Fibroblast of skin of back (primary cell): ENCODE measurements at places on chromosomes 11 and 22.
A peak's percentile ranks its signal among the peaks of the same experiment; 100 is the strongest.

DNA sequence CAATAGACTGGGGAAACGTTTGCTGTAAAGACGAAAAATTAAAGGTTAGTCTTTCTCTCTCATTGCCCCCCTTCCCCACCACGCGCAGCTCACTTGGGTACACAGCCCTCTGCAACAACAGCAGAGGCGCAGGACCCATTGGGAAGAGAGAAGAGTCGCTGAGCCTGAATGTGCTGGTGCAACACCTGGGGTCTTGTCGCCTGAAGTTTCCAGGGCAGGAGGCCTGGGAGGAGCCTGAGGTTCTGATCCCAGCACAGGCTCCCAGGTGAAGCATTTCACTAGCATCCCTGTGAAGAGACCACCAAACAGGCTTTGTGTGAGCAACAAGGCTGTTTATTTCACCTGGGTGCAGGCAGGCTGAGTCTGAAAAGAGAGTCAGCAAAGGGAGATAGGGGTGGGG lies 116.2 kb upstream of the NTM start:
- no peak for DNase-seq

DNA sequence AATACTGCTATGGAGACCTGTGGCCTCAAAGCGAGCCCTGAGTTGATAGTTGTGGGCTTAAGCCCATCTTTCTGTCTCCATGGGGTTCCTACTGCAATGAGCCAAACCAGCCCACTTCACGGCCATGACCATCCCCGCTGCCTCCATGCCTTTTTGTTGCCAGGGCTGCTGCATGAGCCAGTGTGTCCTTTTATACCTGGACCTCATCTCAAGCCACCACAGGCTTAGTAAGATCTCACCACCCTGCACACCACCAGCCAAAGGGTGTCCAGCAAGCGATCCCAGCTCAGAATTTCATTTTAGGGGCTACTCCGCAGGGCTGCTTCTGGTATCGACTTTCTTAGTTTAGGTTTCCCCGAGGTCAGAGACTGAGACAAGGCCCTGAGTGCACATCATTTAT lies 8.3 kb downstream of the TP53AIP1 start:
- DNase-seq = no peak

- peak; percentile 18 for DNase-seq
Observed at GRCh38 chr11:57539342-57539741, 1.9 kb downstream of the SMTNL1 start.

GRCh38 chr11:16632295-16633200 lies 105.9 kb upstream of the C11orf58 start:
- DNase-seq = no peak

- DNase-seq = no peak
Observed at GRCh38 chr22:40265783-40266182, 80.5 kb upstream of the ADSL start.

- peak; percentile 80 for DNase-seq
Observed at GRCh38 chr11:45918331-45918941, 759 bp upstream of the PEX16 start.

GRCh38 chr11:117222991-117223740 lies 8.7 kb downstream of the PCSK7 start:
- no peak for DNase-seq

DNA sequence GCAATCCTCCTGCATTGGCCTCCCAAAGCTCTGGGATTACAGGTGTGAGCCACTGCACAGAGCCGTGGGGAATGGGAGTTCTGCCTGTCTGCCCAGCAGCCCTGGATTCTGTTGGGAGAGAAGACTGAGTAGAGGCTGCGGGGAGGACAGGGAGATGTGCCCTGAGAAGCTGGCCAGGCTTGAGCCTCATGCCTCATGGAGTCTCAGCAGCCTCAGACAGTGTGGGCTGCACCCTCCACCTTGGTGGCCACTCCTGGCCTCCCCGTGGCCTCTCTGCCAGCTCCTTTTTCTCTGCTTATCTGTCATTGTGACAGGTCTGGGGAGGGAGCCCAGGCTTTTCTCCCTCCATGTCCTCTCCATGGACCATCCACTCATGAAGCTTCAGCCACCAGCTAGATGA lies 43.2 kb downstream of the DKK3 start:
- no peak for DNase-seq

DNA sequence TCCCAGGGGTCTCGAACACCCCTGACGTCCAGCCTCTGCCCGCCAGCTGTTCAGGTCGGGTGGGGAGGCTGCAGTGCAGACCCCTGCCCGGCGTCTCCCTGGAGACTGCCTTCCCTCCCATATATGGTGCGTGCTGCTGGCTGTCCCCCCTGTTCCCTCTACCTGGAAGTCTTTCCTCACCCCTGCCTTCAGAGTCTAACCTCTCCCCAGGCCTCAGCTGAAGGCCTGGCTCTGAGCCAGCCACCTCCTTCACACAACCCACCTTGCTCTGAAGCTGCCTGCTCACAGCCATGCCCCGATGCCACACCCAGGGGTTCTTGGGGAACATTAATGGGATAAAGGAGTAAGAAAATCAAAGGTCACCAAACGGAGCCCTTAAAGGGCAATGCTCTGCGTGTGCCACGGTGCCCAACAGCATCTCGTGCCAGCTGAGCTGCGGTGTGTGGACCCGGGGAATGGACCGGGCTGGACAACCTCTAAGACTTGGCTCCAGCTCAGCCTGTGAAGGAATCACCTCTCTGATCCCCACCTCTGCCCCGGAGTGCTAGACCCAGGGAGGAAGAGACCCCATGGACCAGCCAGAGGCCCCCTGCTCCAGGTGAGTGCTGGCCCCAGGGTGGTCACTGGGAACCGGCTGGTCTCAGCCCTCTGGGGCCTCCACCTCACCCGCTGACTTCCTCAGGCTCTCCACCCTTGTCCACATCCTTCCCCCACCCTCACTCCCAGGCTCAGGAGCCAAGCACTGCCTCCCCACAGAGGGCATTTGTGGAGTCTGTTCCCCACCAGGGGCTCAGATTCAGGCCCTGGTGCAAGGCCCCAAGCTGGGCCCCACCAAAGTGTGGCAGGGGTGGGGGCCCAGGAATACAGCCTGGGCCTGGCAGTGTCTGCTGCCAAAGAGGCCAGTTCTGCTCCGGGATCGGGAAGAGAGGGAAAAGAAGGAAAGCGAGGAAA lies at the start of gene NLRP6:
NLRP6 (plus strand) TSS at position 407 of the 951 bp plus-strand sequence; CDS start at position 570, 163 bp downstream.
- no peak for DNase-seq

DNA sequence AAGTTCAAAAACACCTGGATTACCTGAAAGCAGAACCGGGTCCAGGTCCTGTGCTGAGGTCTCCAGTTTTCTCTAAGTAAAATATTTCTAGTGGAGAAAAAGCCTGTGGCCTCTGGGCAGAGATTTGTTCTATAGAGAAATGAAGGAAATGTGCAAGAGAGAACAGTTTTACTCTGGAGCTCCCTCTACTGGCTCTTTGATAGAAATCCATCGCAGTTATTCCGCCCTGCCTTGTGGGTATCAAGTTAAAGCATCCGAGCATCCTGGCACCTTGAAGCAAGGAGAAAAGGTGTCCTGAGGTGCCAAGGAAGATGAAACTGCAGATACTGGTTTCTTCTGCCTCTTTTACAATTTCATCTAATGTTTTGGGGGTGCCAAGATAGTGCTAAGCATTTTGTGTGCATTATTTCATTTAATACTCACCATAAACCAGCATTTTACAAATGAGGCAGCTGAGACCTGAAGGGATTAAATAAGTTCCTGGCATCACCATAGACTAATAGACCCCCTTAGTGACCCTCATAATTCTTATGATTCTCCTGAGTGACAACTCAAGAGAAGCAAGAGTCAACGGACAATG lies 113.1 kb upstream of the HSD17B12 start:
- peak; percentile 50 for DNase-seq

DNA sequence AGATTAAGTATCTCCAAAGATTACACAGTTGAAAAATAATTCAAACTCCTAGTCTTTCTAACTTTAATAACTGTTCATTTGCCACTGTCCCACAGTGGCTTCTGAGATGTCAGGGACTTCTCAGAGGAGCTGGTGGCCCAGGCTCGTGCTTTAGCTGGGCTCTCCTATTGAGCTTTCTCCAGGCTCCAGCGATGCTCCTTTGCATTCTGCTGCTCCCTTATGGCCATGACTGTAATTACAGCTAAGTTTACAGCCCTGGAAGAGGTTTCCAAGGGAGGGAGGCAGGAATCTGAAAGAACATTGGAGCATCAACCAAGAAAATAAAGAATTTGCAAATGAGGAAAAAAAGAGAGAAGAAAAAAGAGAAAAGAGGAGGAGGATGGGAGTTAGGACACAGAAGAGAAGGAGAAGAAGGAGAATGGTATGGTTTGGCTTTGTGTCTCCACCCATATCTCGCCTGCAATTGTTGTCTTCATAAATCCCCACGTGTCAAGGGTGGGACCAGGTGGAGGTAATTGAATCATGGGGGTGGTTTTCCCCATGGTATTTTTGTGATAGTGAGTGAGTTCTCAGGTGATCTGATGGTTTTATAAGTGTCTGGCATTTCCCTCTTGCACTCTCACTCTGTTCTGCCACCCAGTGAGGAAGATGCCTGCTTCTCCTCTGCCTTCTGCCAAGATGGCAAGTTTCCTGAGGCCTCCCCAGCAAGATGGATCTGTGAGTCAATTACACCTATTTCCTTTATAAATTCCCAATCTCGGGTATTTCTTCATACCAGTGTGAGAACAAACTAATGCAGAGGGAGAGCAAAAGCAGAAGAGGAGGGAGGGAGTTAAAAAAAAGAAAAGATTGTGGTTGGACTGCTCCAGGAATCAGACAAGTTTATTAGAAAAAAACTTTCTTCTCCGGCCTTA lies 857.0 kb downstream of the KCNA4 start:
- DNase-seq = peak; percentile 85

GRCh38 chr11:94181943-94182342 lies 53.3 kb downstream of the PANX1 start:
- no peak for DNase-seq

DNA sequence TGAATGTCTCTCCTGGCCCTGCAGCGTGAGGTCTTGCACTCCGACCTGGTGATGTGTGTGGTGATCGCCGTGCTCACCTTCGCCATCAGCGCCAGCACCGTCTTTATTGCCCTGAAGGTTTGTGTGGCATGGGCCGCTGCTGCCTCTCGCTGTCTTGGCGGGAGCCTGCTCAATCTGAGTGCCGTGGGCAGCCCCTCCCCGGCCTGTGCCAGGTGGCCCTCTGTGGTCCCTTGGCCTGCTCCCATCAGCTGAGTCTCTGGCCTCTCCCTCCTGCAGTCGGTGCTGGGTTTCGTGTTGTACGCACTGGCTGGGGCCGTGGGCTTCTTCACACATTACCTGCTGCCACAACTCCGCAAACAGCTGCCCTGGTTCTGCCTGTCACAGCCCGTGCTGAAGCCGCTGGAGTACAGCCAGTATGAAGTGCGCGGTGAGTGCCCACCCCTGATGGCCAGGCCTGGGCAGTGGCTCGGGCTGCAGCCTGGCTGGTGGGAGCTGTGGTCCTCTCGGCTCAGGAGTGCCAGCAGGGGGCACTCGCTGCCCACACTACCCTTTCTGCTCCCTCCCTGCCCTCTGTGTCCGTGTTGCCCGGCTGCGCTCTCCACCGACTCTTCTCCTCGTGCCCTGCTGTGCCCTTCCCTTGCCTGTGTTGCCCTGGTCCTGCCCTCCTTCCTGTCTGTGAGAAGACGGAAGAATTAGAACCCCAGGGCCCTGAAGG lies 10.2 kb downstream of the PCNX3 start:
- peak; percentile 34 for DNase-seq

GRCh38 chr11:122085264-122085663 lies 30.8 kb downstream of the BLID start:
- DNase-seq = peak; percentile 98

- DNase-seq = no peak
Observed at GRCh38 chr11:8297781-8298440, 34.2 kb upstream of the LMO1 start.

DNA sequence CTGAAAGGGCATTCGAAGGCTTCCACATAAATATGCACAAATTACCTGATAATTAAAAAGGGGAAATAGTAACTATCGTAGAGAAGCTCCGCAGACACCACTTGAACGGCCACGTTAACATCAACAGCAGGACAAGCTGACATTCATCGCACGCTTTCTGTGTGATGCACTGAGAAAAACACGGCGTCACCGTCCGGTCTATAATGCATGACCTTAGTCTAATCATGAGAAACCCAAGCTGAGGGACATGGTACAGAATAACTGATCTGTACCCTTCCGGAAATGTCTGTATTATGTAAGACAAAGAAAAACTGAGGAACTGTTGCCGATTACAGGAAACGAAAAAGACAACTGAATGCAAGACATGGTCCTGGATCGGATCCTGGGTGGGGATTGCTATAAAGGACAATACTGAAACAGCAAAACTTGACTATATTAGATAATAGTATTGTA lies 678 bp upstream of the RANGAP1 start:
- DNase-seq = peak; percentile 50

- peak; percentile 86 for DNase-seq
Observed at GRCh38 chr11:92322225-92322624, 97.6 kb downstream of the FAT3 start.

GRCh38 chr11:36333897-36334296 lies 37.8 kb downstream of the PRR5L start:
- DNase-seq = peak; percentile 85

- peak; percentile 37 for DNase-seq
Observed at GRCh38 chr11:49208006-49208721, at the start of gene FOLH1. Gene FOLH1, minus strand, starts transcription at chr11:49208602. Its CDS starts 193 bp downstream, at chr11:49208409.

DNA sequence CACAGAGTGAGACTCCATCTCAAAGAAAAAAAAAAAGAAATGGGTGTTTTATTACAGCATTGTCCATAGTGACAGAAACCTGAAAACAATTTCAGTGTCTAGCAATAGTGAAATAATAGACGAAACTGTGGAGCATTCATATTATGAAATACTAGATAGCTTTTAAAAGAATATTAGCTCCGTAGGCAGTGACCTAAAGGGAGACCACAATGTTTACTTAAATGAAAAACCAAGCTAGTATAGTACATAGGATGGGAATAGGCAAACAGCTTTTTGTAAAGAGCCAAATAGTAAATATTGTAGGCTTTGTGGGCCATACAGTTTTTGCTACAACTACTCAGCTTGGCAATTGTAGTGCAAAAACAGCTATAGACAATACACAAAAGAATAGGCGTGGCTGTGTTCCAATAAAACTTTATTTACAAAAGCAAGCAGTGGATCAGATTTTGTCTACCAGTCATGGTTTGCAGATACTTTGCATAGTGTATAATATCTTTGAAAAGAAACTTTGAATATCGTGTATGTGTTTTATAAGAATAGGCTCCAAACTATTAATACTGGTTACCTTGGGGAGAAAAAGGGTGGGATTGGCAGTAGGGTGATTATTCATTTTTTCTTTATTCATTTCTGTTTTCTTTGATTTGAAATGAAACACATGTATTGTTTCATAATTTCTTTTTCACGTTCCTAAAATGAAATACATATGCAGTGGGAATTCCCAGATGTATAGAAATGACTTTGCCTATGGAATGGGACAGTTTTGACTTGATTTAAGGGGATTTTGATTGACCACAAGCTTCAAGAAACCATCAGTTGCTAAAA lies 50.7 kb downstream of the PRR5L start:
- DNase-seq = no peak

- DNase-seq = peak; percentile 61
Observed at GRCh38 chr22:18048441-18048898, 24.1 kb upstream of the MICAL3 start.

GRCh38 chr11:47565340-47566148 lies at the start of gene PTPMT1:
Gene PTPMT1, plus strand, starts transcription at chr11:47565599. Its CDS starts 24 bp downstream, at chr11:47565623.
- DNase-seq = peak; percentile 84

- DNase-seq = no peak
Observed at GRCh38 chr22:30777587-30777986, 82.9 kb downstream of the OSBP2 start.

- DNase-seq = no peak
Observed at GRCh38 chr22:35220221-35220620, 37.1 kb upstream of the HMGXB4 start.
